ENCODE measurements at places on chromosomes 2 and 18.

DNA sequence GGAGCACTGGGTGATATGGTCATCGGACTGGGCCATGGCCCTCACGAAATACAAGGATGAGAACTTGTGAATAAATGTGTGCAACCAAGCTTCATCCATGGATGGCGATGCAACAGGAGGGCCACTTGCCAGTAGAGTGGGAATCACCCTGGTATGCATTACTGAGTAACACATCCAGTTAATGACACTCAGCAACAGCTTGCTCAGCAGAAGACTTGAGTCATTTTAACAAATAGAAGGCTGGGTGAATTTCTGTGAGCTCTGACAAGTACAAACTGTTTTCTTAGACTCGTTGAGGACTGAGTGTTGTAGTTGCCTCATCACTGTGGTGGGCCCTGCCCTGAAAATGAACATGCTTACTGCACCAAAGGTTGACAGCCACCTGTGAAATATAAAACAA, 221.6 kb downstream of the NCKAP5 start:
- DNase-seq, result no peak

DNA sequence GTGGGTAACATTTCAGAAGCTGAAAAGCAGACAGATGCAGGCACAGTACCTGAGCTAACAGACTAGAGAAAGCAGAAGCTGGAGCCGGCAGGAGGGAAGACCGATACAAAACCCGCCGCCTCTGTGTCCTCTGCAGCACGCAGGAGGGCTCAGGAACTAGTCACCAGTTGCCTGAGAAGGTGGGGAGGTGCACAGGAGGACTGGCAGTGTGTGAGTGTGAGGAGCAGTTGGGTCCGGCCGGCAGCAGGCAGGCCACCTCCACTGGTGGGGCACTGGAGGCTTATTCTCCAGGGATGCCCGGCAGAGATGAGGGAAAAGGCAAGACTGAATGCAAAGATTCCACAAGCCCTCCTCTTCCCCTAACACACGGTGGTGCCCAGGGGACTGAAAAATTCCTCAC, 18.2 kb downstream of the ERCC3 start:
- no peak for DNase-seq

DNA sequence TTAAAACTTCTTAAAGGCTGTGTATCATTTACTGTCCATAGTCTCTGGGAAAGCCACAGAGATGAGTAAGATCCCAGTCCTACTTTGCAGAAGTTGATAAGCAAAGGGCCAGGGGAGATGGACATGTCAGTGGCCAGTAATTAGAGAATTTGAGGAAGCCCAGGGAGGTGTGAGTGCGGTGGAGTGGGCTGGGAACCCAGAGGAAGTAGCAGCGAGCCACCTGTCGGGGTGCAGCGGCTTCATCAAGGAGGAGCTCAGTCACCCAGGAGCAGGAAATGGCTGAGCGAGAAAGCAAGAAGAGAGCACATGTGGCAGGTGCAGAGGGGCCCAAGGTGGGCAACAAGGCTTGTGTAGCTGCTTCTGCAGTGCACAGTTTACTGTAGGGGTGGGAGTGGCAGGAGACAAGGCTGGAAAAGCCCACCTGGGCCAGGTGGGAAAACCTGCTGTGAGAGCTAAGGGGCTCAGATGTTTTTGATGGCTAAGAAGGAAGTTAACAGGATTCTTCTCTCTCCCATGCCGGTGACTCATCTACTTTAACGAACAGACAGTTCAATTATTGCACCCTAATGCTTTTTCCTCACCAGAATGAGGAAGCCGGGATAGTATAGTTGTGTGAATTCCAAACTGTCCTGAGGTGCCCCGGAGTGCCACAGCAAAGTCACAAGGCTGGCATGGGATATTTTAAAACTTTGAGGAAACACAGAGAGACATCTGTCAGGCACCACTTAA, 34.8 kb upstream of the MGAT5 start:
- no peak for DNase-seq

DNA sequence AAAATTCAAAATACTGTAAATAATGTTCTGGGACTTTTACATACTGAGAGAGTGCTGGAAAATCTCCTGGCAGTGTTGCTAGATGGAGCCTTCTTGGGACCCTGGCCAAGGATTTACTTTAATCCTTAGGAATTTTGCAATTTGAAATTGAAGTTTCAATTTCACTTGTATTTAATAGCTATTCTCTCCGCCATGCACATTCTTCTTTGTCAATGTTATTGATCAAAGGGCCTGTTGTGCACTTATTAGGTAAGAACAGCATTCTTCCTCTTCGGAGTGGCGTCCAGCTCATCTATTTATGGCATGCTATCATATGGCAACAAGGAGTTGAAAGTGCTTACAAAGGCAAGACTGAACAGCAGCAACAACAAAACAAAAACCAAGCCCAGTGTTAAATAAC, 40.1 kb upstream of the SOS1 start:
- DNase-seq, result no peak

GRCh38 chr2:191087311-191087710, 63.5 kb downstream of the STAT4 start:
- no peak for DNase-seq

GRCh38 chr2:101395545-101396315, 8.4 kb upstream of the CREG2 start:
- no peak for DNase-seq

GRCh38 chr2:136131961-136132824, 14.2 kb upstream of the CXCR4 start:
- peak; percentile 10 for DNase-seq

Data from stimulated activated CD4-positive, alpha-beta T cell treated with anti-CD3 and anti-CD28 coated beads, Interleukin-1b, Interleukin-23, amount 100 ng/mL, for 4 hours (primary cell).